ENCODE measurements at places on chromosomes 7 and 10.
A peak's percentile ranks its signal among the peaks of the same experiment; 100 is the strongest.

- peak; percentile 72 for DNase-seq
Measured at GRCh38 chr7:1646957-1647891, 22.9 kb upstream of the ELFN1 start.

DNA sequence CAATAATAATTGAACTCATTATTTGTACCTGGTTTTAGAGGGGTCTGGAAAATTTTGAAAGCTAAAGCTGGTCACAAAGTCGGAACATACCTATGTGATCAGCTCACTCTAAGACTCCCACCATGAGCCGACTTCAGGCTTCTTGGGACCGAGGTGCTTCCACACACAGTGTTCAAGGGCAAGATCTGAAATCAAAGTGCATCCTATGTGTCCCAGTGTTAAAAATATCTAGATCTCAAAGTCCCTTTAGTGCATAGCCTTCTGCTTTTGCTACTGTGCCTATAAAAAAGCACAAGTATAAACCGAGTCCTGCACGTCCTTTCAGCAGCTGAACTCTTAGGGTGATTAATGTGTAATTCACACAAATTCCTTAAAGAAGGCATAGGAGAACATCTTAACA is 43.5 kb upstream of the FXYD4 start:
- no peak for DNase-seq

- DNase-seq, result peak; percentile 7
Measured at GRCh38 chr10:26215935-26216584, 514 bp upstream of the GAD2 start.

- DNase-seq, result peak; percentile 12
Measured at GRCh38 chr7:91212582-91212981, 51.7 kb upstream of the FZD1 start.

- DNase-seq, result peak; percentile 10
Measured at GRCh38 chr7:150685219-150686029, at the start of gene GIMAP2. Gene GIMAP2 (plus strand): TSS chr7:150685706. CDS start chr7:150687060, 1,354 bp downstream.

DNA sequence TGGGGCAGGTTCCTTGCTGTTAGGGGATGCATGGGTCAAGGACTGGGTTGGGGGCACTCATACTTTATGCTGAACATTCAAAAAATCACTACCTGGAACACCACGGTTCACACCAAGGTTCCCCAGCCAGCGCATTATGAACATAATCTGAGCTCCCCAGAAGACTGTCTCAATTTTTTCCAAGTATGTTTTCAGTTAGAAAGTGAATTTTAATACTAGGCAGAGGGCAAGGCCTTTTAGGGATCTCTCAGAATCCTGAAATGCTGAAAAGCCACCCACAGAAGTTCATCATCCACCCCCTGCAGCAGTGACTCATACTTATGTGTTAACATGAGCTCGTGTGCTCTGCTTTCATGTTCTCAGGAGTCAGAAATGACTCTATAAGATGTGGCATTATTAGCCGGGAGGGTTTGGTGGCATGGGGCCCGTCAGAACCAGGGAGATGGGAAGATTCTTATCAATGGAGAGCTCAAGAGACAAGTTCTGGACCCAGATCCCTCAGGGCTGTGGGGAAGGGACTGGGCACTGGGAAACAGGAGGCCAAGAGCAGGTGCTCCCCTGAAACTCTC is 185.2 kb upstream of the ITGB1 start:
- peak; percentile 70 for DNase-seq

- no peak for DNase-seq
Measured at GRCh38 chr10:129078346-129078745, 388.7 kb upstream of the MGMT start.

DNA sequence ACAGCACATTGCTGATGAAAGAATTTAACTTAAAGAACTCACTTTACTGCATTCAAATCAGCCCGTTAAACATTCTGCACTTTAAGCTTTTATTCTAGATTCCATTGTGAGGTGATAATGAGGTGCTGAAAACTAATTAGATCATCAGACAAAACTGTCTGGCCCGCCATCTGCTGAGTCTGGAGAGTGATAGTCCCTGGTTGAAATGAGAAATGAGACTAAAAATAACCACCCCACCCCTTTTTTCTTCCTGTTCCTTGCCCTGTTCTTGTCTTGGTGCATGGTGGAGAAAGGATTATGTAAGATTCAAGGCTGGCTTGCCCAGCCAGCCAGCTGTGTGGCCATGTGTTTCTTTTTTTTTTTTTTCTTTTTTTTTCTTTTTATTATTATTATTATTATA is 277.0 kb upstream of the COBL start:
- no peak for DNase-seq

DNA sequence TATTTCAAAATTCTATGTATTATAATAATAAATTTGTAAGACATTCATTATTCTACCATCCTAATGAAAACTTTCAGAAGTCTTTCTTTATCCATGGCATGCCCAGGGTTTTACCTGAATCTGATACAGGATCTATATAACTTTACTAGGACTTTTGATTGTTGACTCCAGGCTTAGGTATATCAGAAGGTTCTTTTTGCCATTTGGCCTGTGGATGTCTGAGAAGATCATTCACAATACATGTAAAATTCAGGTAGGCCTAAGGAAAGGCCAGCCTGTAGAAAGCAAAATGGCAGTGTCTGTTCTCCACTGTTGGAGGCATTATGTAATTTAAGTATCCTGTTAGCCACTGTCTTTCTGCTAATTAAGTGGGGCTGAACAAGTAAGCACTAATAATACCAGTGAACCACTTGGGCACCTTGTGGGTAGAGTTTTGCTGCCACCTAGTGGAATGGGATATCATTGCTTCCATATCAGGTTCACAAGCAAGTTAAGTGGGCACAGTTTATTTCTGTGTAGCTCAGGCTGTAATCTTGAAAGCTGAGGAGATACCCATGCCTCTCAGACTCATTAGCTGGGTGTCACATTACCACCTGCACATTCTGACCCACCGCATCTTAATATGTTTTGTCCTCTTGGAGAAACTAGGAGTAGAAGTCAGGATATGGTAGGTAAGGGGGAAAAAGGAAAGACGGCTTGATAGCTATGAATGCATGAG is 105.5 kb downstream of the SEPTIN7 start:
- DNase-seq, result peak; percentile 89

DNA sequence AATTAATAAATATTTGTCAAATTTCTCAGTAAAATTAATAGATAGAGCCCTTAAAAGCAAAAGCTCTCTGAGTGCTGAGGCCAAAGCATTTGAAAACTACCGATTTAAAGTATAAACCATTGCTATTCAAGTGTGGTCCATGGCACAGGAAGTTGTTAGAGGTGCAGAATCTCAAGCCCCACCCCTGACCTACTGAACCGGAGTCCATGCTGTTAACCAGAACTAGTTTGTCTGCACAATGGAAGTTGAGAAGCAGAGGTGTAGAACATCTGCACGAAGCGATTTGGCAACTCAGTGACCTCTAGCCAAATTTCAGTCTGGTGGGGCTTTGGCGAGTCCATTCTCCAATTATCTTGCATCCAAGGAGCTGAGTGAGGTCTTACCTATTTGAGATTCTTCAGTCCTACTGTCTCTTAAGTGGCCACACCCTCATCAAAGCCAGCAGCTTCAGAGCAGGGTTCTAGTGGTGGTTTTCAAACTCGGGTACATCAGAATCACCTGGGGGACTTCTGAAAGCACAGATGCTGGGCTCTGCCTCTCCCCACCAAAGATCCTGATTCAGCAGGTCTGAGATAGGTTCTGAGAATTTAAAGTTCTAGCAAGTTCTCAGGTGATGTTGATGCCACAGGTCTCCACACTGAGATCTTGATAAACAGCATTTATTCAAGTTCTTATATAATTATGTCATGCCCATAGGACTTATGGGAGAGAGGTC is 96.8 kb upstream of the SAMD8 start:
- DNase-seq, result no peak

GRCh38 chr10:124279298-124279697 is 139.4 kb downstream of the OAT start:
- no peak for DNase-seq

DNA sequence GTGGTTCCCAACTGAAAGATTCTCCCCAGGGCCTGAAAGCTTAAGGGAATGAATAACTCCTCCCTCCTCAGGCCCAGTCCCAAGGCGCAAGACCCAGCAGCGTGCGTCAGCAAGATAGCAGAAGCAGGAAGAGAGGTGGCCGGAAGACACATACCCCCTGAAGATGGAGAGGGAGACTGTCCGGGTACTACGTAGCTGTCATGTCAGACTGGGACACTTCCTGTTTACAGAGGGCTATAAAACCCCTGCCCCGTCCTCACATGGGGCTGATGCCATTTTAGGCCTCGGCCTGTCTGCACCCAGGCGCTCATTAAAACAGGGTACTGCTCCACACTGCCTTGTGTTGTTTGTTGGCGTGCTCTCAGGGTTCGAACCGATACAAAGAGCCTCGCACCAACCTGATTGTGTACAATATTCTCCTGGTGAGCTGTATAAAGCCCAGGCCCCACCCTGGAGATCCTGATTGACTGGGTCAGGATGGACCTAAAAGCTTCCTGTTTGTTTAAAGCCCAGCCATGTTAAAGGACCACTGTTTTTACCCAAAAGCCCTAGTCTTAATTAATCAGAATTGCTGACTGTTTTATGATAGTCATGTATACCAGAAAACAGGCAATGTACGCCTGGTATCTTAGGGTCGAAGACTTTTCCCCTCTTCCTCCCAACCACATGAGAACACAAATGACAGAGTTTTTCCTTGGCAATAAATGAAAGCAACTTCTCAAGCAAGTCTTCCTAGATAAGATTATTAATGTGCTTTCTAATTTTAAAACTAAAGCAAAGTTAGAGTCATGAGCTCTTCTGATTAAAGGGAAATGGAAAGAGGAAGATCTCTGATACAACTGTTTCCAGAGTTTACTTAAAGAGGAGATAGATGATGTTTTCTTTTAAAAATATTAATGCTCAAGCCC is 251.5 kb downstream of the DOCK4 start:
- no peak for DNase-seq

GRCh38 chr10:130389906-130390305 is 253.7 kb downstream of the GLRX3 start:
- no peak for DNase-seq

DNA sequence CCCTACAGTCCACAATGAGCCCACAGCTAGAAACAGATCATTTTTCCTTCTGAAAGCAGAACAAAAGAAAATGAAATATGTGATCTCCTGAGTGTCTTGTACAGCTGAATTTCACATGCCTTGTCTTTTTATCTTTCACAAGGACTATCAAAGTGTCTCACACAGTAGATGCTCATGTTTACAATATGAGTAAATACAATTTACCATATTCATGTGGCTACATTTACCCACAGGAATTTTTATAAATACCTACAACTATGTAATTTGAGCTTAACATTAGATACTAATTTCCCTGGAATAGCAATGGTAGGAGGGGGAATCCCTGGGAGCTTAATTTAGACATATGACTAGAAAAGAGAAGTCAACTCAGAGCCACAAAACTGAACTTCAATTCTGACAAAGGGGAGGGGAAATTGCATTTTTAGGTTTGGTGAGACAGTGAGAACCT is 186.2 kb downstream of the MACC1 start:
- peak; percentile 15 for DNase-seq

- no peak for DNase-seq
Measured at GRCh38 chr7:30183749-30184369, 49.1 kb downstream of the MTURN start.

- no peak for DNase-seq
Measured at GRCh38 chr7:150376560-150376959, 2.6 kb upstream of the ZNF775 start.

DNA sequence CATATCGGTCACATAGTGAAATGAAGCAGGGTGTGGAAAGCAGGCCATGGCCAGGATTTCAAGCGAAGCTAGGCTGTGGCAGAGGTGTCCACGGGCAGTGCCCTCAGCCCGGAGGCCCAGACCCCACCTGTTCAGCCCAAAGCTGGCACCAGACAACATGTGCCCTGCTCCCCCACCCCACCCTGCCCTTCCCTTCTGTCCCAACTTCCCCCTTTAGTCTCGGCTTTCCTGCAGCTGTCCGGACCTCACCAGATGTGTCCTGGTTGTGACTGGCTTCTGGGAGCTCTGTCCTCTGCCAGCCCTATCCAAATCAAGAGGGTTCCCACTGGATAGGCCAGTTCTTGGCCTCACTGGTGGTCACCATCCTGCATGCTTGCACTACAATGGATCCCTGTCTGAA is 37.3 kb downstream of the ADAM12 start:
- DNase-seq, result no peak

GRCh38 chr7:39650676-39651075 is 27.3 kb downstream of the RALA start:
- peak; percentile 86 for DNase-seq

GRCh38 chr7:66323114-66323796 is 118.1 kb downstream of the TPST1 start:
- DNase-seq, result no peak

DNA sequence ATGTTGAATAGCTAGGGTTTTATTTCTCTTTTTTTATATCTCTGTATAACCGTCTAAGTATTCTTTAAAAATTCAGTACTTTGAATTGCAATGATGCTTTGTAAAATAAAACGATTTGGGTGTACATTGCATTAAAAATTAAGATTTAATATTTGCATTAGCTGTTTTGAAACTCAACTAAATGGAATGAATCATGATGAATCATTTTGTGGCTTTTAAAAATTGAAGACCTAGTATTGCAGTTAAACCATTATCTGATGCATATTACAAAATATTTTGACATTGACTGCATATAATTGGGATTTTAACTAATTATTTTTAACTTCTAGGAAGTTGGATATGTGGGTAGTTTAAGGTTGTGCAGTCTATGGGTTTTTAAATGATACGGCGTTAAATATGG is 314.0 kb downstream of the CDK14 start:
- DNase-seq, result peak; percentile 43

DNA sequence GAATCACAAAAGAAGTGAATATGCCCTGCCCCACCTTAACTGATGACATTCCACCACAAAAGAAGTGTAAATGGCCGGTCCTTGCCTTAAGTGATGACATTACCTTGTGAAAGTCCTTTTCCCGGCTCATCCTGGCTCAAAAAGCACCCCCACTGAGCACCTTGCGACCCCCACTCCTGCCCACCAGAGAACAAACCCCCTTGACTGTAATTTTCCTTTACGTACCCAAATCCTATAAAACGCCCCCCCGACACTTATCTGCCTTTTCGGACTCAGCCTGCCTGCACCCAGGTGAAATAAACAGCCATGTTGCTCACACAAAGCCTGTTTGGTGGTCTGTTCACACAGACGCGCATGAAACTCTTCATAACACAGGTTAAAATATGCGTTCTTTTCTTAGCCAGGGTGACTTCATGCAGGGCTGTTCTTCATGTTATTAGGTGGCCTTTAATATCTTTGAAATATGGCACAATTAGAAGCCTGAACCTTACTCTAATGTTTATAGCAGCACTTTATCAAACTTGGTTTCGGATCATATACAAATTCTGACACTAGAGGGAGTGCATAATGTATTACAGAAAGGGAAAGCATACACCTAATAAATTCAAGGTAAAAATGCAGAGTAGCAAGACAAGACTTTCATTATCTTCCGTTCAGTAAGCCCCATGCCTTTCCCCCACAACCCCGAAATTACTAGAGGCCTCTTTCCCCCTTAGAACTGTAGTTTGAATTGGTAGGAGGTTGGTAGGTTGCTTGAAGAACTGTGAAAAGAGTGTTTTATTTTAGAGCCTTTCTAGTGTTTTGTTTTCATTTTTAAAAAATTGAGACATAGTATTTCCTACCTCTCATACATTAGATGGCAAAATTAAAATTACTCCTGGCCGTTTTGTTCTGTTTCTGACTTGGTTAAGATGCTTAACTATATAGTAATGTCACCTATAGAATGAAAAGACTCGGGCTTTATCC is 117.9 kb downstream of the NPY start:
- DNase-seq, result peak; percentile 46

GRCh38 chr7:94115316-94115715 is 111.2 kb upstream of the BET1 start:
- peak; percentile 68 for DNase-seq
